Stimulated activated CD4-positive, alpha-beta T cell treated with anti-CD3 and anti-CD28 coated beads, Interleukin-4, amount 100 ng/mL, for 24 hours (primary cell): ENCODE measurements at places on chromosomes 1 and 21.

DNA sequence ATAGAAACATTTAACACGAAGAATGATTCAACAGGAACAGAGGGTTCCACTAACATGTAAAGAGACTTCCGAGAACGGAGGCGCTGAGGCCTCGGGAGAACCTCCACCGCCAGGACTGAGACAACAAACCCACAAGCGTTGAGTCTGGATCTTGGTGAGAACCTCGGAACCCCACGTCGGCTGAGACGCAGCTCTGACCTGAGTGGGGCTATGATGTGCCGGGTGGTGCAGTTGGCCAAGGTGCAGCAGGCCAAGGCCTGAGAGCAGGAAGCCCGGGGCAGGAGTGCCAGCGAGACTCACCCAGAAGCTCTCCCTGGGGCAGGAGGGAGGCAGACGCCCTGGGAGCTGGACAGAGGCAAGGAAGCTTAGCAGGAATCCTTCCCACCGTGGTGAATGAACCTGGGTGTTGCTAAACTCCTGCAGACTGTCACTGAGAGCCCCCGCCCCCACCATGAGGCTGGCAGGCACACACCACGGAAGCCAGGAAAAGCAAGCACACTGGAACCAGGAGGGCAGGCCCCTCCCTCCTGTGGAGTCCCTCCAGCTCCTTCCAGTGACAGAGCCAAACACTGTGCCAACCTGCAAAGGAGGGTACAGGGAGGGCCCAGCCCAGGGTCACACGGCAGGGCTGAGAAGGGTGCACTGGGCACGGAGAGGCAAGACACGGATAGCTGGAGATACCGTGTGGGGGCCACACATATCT is 34.8 kb downstream of the WDR4 start:
- DNase-seq: no peak

DNA sequence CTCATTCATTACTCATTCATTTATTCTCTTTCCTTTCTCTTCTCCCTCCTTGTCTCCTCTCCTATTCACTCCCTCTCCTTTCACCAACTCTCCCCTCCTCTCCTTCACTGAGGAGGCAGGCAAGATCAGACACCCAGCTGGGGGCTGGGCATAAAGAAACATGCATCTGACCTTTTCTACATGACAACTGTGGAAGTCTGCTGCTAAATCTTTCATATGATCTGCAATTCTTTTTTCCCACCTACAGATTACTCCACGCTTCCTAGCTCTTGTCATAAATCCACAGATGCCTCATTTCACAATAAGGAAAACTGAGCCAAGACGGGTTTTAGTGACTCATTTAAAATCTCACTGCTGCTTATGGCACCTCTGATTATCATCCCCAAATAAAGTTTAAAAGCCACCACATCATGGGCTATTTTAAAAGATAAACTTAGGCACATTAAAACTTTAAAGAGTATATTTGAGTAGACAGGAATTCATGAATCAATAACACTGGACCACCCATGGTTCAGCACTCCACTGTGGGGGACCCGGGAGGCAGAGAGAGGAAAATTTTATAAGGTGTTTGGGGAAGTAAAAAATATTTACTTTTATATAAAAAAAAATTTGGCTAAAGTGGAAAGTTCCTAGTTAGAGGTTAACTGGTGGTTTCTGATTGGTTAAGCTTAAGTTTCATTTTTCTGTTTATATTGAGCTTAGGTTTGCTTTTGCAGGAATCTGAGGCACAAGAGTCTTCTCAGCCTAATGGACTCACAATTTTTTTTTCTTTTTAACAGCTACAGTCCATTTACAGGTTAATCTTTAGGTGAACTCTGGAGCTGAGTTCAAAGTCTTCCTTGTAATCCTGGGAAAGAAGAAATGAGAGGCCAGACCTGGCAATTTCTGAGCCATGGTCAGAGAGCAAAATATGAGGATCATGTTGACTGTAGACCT is 55.8 kb upstream of the DNAH14 start:
- DNase-seq: no peak

- no peak for DNase-seq
These were observed 68.4 kb upstream of the SSBP3 start for GRCh38 chr1:54474310-54475251.

GRCh38 chr1:20478057-20478635 is 7.9 kb downstream of the CAMK2N1 start:
- DNase-seq: no peak

DNA sequence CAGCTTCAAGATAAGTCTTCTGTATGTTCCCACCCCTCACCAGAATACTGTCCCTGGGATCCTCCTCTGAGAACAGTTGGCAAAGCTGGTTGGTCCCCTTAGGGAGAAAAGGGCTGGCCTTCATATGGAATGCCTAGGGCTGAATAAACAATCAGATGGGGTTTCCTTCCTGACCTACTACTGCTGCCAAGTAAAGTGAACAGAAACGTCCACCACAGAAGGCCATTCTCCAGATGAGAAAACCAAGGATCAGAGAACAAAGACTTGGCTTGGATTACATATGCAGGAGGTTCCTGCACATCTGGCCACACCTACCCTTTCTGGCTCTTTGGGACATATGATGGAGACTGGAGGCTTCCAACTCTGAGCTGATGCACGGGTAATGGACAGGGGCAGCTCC is 194.5 kb downstream of the HIVEP3 start:
- no peak for DNase-seq

GRCh38 chr1:6612641-6613360 is 730 bp upstream of the PHF13 start:
- peak; percentile 34 for DNase-seq

- DNase-seq: no peak
These were observed 31.7 kb downstream of the OR13G1 start for GRCh38 chr1:247647864-247648263.

DNA sequence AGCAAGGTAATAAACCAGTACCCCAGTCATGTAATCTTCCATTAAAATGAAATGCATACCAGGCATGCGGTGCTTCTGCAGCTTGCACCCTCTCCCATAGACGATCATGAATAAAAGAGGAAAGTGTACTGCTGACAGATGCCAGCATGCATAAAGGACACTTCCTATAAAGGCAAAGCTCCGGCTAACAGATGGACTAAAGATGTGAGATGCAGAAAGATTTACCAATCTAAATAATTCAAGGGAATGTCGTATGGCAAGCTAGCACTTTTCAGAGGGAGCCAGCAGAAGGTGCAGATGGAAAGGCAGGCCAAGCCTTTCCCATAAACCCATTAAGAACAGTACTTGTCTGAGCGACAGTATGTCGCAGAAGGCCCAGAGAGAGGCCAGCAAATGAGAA is 542.0 kb downstream of the NUF2 start:
- DNase-seq: no peak

DNA sequence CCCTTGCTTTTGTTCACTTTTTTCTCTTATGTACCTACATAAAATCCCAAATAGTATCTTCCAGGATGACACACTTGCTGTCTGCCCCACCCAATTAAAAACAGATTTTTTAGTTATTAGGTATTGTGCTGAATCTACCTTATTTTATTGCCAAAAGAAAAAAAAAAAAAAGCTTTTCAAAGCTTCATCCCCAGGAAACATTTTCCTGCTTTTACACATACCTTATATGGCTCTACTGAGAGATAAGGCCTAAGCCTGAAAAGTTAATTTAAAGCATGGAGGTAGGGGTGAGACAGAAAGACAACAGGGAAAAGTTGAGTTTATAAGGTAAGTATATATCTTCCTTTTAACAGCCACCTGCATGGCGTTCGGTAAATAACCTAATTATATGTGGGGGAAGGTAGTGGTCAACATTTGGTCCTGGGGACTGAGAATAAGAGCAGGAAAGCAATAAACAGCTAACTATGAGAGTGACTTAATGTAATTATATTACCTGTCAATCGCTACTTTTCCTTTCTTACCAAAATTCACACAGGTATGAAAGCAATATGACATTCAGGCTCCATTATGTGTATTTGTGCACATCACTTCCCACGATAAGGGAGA is 54.6 kb upstream of the BOLA1 start:
- no peak for DNase-seq

DNA sequence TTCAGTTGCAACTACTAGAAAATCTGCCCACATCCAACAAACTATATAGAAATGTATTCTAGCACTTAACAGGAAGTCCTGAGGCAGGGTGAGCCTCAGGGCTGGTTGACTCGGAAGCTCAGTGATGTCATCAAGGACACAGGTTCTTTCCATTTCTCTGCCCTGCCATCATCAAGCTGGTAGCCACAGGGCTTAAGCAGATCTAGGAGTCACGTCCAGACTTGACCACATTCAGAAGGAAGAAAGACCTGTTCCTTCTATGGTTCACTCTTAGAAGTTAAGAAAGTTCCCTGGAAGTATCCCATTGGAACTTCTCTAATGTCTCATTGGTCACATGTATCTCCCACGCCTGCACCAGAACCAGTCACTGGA is 438.1 kb downstream of the PRDM2 start:
- no peak for DNase-seq

DNA sequence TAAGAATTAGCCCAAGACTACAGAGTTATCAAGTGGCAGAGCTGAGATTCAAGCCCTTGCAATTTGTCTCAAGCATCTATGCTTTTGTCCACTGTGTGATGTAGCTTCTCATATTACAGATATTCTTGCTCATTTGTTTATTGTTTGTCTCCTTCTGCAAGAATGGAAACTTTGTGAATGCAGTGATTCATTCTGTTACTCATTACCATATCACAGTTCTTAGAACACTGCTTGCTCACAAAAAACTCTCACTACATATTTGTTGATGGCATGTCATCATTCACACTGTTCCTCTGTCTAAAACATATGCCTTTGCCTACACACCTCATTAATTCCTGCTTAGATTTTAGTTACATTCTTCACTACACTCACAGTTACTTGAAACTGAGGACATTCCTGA is 1198.9 kb downstream of the PLA2G4A start:
- DNase-seq: no peak
